Cardiac fibroblast (primary cell): ENCODE measurements at places on chromosomes 2 and 18.

GRCh38 chr2:133253793-133254192 lies 314.5 kb downstream of the NCKAP5 start:
- no peak for DNase-seq

DNA sequence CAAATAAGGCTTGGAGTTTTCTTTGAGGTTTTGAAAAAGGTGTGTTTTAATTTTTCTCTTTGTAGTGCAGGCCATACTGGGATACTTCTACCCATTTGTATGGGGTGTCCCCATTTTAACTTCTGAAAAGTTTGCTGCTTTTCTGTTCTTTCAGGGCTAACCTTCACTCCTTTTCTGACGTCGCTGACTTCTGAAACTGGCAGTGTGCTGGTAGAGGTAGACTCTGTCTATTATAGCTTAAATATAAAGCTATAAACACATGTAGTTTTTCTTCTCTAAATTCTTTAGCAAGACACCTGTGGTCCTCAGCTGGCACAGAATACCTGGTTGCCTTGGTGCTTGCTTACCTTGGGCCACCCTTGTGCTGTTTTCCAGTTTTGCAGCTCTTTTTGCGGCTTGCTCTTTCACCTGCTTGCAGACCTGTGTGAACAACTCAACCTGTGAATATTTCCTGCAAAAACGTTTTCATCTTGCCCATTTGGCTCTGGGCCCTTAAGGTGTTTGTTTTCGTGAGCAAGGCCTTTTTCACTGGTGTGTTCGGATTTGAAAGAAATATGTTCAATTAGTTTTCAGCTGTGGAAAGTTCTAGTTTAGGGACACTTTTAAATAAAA lies 42.2 kb downstream of the PHLPP1 start:
- DNase-seq = no peak

- no peak for DNase-seq
Observed at GRCh38 chr2:232688201-232688600, 8.9 kb upstream of the GIGYF2 start.

GRCh38 chr2:4527416-4527815 lies 824.0 kb downstream of the DCDC2C start:
- DNase-seq = no peak

DNA sequence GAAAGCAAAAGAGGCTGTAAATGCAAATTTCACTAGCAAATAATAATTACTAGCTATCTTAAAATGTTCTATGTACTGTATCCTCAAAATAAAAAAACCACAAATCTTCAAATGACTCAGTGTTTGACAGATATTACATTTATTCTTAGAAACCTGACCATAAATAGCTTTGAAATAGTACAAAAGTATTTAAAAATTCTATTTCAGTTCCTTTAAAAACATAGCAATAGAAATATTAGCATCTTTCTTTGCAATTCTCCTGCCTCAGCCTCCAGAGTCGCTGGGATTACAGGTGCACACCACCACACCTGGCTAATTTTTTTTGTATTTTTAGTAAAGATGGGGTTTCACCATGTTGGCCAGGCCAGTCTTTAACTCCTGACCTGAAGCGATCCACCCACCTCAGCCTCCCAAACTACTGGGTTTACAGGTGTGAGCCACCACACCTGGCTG lies 50.6 kb downstream of the MSH6 start:
- DNase-seq = no peak

DNA sequence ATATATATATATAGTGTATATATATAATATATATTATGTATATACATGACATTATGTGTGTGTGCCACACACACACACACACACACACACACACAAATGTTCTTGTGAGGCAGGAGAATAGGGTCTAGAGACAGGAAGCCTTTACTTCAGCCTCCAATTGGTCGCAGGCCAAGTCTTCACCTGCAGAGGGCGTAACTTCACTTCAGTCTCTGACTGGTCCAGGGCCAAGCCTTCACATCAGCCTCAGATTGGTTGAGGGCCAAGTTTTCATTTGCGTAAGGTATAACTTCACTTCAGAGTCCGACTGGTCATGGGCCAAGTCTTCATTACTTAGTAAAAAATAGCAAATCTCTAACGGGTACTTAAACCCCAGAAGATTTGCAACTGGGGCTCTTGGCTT lies 13.2 kb upstream of the SS18 start:
- no peak for DNase-seq

GRCh38 chr18:8990276-8991031 lies 112.0 kb upstream of the NDUFV2 start:
- DNase-seq = no peak

DNA sequence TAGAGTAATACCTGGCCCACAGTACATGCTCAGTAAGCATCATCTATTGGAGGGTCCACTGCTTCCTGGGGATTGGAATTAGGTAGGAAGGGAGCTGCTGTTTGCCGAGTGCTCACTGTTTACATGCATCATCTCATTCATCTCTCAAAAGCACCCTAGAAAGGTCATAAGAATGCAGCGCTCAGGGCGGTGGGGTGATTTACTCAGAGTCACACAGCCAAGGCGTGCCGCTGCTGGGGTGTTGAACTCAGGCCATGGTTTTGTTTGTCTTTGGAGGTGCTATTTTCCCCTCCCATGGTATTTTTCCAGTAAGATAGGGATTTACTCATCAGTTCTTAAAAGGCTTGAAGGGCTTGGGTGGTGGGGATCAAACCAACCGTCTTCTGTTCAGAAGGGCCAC lies 227.5 kb downstream of the LDLRAD4 start:
- DNase-seq = no peak

DNA sequence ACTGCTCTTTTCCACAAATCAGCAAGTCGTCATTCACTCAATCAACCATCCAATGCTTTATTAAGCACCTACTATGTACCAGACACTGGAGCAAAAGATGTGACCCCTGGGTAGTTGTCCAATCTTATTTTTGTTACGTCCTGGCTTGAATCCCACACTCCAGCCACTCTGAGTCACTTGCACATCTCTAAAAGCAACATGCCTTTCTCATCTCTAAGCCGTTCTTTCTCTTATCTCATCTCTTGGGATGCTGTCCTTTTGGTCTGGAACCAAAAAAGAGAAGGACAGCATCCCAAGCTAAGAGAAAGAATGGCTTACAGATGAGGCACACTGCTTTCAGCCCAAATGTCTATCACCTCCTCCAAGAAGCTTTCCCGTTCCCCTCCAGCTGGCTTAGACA lies 58.8 kb downstream of the RNF152 start:
- peak; percentile 8 for DNase-seq
